Suprapubic skin (tissue), 4 donors: ENCODE measurements at places on chromosomes 4 and X. TPM values are rescaled to one million over a fixed set of nuclear protein-coding genes. Genes with fewer than 3 reads are reported as not detected.

DNA sequence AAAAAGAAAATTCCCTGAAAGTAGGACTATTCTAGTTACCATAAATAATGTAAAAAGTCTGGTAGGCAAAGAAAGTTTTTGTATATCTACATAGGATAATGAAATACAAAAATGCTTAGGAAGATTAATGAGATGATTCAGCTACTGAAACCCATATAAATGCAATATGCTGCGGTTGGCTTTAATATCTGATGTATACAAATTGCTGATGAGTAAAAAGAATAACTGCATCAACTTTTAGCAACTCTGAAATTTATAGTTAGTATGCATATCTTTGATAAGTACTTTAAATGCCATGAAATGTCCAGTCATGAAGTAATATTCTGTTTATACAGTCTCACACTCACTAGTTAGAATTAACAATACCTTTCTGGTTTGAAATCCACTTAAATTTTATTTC is 404.8 kb downstream of the TLL1 start:
- DNase-seq = no peak

DNA sequence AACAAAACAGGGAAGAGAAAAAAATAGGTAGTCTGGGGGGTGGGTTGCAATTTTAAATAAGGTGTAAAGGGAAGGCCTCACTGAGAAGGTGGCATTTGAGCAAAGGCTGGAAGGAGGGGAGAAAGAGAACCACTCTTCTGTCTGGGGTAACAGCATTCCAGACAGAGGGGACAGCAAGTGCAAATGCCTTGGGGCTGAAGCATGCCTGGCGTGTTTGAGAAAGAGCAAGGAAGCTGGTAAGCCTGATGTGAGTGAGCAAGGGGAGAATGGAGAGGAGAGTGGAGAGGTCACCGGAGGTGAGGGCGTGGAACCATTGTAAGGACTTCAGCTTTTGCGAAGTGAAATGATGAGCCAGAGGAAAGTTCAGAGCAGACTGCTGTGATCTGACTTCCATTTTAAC is 19.7 kb upstream of the DOCK11 start:
- no peak for DNase-seq

Gene NPY1R
- 16.1 TPM for total RNA-seq

- DNase-seq = no peak
Observed at GRCh38 chr4:111506706-111507105, 638.5 kb upstream of the FAM241A start.

GRCh38 chr4:89486042-89486441 is 178.4 kb upstream of the GPRIN3 start:
- no peak for DNase-seq

DNA sequence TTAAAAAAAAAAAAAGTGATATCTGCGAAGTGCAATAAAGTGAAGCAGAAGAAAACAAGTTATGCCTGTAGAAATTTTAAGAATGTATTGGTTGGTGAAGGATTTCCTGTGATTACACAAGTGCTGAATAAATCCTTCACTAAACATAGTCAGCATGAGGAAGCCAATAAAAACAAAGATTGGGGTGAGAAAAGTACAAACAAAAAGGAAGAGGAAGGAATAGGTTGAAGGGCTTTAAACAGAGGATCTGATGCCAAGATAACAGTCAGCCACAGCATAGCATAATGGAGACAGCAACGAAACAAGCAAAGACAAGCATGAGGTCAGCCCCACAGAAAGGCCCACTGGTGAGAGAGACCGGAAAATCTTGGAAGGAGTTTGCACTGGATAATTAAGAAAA is 372.2 kb downstream of the ADAM29 start:
- DNase-seq = no peak

Gene CCKAR
- total RNA-seq = not detected

GRCh38 chrX:8848441-8848840 is 47.3 kb upstream of the FAM9A start:
- no peak for DNase-seq

Gene COL4A6
- 14.9 TPM for total RNA-seq

DNA sequence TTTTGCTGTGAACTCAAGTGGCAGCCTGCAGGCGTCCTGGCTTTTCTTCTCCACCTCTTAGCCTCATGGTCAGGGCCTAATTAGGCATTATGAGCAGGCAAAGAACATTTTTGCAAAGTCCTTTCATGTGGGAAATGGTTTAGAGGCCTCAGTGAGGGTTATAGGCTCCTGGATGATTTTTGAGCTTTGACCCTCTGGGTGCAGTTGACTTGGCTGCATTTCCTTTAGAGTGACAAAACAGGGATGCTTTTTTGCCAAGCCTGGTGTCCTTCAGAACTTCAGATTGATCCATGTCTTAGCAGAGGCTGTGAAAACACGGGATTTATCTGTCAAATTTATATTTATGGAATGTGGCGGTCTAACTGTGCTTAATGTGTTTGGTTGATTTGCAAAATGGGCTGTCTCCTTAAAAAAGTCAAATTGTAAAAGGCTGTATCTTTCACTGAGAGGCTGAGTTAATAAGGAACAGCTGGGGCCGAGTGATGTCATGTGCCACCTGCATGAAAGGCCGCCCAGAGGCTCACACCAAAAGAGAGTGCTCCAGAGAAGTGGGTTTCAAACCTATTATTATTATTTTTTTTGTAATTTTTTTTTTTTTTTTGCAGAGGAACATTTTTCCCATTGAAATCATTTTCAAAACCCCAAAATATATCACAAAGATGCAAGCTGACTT is 192.2 kb upstream of the ARX start:
- DNase-seq = no peak

- no peak for DNase-seq
Observed at GRCh38 chr4:121182296-121182695, 18.2 kb upstream of the TNIP3 start.

Gene SLC34A2
- total RNA-seq = 4.3 TPM

DNA sequence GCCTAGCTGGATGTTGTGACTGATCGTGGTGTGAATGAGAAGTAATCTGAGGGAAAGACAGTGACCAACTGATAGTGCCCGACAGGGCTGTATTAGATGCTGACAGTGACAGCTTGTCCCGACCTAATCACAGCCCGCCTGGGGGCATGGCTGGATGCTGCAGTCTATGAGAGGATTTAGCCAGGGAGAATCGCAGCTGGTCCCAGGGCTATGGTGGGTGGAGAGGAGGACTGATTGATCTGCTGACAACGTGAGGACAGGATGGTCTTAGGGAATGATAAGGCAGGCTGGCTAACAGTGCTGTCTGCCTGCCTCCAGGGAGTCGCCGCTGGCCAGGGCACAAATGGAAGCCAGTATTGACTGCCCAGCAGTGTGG is 621 bp upstream of the SUV39H1 start:
- DNase-seq = no peak

Gene SATL1
- 0.45 TPM for total RNA-seq

Gene SSX2B
- not detected for total RNA-seq

DNA sequence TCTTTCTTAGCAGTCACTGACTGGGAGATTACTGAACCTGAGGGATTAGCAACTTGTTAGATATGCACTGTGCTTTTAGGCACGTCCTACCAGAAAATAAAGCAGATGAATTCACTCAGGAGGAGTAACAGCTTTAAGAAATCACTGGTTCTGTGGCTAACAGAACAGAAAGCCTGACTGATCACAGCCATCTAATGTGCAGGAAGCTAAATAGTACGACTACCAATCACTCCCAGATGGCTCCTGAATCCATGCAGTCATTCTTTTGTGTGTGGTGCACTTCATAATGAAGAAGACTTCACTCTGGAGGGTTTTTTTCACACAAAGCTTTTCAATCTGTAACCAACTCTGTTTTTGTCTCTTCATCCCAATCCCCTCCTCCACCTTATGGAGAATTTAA is 305.3 kb upstream of the INTU start:
- no peak for DNase-seq

DNA sequence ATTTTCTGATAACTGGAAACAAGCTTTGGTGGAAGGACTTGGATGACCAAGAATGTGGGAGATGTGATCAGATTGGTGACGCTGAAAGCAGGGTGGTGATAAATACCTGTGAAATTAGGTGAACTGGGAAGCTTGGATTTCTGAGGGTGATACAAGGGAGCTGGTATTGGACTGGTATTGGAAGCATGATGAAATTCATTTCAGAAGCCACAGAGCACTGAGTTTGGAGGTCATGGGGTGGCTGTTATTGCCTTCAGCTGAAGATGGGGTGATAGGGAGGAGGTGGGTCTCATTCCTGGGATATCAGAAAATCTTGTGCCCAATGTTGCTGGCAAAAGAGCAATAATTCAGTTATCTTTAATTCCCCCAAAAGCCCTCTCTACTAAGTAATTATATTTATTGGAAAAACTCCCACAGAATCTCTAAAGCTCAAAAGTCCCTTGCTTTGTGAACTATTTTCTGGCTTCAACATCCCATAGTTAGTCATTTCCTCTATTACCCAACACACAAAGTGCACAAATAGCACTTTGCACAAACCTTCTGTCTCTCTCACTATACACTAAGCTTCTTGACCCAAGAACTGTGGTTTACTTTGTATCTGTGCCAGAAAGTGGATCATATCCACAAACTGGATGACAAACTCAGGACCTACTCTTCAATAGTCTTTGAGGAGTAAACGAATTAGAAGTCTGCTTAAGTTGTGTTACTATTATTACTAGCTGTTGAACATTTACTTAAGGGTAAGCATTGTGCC is 23.1 kb upstream of the CAMK2D start:
- no peak for DNase-seq

DNA sequence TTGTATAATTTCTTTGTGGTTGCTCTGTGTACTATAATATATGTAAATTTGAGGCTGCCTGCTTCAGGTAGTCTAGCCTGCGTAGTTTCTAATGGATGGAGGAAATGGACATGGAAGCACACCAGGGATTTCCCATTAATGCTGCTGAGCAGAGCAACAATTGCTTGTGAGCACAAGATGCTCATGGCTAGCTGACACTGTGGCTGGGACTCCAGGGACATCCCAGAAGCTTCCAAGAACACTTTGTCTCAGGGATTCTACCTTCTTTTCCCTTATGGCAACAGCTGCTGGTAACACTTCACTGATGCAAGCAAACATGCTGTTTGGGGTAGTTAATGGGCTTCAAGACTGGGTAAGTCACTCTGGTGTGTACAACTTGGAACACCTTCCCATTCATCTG is 66.1 kb downstream of the TENT5D start:
- no peak for DNase-seq

DNA sequence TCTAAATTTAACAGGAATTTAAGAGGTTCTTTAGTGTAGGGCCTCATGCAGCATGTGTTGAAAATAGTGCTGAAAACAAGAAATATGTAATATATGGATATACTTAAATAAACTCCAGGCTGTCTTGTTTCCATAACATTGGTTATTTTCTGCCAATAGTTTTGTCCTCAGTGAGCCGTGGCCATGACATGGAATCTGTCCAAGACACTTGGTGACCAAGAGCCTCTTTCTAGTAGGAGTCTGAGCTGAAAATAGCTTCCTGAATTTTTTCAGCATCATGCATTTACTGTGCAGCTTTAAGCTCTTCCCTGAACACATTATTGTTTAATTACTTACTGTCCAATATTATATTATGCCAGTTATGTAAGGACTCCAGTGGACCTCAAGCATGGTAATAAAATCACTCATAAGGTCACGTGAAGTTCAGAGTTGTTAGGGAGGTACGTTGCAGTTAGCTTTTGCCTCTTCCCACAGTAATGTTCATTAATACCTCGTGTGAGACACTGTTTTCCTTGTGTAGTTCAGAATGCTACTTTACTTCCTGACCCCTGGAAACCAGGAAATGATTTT is 488.2 kb downstream of the GRID2 start:
- no peak for DNase-seq

Gene FGF13
- 2.0 TPM for total RNA-seq

DNA sequence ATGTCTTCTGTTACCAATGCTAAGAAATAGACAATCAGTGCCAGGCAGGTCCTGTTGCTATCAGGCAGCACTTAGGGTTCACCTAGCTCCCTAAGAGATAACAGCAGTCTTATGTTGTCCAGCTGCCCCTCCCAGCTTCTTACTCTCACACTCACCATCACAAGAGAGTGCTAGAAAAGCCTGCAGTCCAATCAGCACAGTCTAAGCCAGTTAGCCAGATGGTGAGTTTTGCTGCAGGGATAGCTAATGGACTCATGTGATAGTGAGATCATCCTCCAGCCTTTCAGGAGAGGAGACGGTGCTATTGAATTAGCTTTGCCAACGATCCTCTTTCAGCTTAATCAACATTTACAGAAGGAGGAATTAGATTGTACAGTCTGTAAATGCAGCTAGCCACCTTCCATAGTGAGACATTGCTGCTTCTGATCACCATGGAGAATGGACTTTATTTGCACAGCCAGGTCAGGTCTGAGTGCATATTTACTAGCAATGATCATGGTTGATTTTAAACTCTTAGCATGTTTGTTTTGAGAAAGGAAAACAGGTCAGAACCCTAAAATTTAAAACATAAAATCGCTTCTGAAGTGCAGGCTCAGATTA is 438.3 kb downstream of the CENPC start:
- DNase-seq = no peak

DNA sequence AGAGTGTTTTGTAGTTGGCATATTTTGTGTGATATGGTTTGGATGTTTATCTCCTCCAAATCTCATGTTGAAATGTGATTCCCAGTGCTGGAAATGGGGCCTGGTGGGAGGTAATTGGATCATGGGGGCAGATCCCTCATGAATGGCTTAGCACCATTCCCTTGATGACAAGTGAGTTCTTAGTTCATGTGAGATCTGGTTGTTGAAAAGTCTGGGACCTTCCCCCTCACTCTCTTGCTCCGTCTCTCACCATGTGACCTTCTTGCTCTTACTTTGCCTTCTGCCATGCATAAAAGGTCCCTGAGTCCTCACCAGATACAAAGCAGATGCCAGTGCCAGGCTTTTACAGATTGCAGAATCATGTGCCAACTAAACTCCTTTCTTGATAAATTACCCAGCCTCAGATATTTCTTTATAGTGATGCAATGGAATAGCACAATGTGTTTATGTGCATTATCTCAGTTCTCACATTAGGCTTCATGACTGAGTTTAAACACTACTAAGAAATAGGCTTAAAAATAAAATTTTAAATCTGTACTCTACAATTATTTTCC is 1348.8 kb downstream of the STIM2 start:
- no peak for DNase-seq

DNA sequence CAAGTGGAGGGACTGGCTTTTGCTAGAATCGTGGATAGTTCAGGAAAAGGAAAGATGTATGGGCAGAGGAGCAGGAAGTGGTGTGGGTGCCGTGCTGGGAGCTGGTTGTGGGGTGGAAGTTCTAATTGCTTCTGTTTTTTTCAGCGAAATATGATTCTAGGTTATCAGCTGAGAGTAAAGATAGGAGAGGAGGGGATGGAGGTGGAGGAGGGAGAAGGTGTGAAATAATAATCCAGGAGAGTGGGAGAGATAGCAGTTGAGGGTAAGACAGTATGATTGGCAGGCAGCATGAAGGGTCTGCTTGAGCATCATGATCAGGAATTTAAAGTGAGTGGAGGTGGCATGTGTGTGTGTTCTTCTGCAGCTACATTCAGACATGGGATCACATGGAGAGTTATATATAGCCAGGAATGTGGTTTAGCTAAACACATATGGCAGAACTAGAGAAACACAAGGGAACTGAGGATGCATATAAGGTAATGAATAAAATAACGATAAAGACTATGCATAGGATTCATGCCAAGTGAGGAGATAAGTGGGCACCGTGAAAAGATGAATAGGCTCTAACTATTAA is 133.7 kb downstream of the ANK2 start:
- no peak for DNase-seq
